ENCODE measurements at places on chromosomes 3 and 15.

- peak; percentile 94 for DNase-seq
Observed at GRCh38 chr3:130963878-130964277, 62.7 kb downstream of the ASTE1 start.

DNA sequence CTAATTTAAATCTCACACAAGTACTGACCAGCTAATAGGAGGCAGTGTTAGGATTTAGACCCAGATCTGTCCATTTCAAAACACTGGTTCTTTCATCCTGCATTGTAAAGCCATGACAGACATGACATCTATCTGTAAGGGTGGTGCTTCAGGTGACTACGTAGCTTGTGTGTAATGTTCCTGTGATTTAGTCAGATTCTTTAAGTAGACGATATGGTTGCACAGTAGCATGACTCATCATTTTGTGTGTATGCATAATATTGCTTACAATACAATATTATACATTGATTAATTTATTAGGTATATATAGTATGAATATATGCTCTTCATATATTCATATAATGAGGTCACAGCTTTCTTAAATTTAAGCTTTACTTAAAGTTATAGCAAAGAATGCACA, 628.5 kb downstream of the GRM7 start:
- DNase-seq, result no peak

DNA sequence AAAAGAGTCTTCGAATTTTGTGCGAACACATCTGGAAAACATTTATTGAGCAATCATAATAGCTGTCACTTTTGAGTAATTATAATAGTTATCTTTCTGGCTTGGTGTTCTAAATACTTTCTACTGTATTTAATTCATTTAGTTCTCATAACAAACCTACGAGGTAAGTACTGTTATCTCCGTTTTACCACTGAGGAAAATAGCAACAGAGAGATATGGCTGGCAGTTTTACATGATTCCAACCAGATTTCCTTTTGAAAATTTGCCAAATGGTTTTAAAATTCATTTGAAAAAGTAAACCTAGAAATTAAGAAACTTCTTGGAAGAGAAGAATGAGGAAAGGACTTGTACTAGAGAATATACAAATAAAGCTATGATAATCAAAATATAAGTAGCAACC, 37.3 kb upstream of the MGA start:
- no peak for DNase-seq

DNA sequence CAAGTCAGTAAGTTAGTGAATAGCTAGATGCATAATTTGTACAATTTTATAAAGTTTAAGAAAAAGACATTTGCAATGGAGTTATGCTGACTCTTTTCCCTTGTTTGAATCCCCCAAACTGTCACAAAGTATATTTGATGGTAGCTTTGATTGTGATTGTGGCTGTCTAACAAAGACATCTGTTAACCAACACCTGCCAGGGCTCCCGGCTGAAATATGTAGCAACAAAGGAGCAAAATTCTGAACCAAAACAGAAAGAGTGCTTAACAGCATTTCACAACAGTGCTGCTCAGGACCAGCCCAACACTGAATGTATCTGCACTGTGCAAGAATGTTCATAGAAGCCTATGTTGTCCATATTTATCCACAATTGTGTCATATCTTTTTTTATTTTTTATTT, 39.4 kb downstream of the LEO1 start:
- DNase-seq, result no peak

- peak; percentile 8 for DNase-seq
Observed at GRCh38 chr15:77819851-77820728, 187.4 kb upstream of the LINGO1 start.

GRCh38 chr15:40590667-40591050, 3.4 kb upstream of the KNL1 start:
- DNase-seq, result no peak

DNA sequence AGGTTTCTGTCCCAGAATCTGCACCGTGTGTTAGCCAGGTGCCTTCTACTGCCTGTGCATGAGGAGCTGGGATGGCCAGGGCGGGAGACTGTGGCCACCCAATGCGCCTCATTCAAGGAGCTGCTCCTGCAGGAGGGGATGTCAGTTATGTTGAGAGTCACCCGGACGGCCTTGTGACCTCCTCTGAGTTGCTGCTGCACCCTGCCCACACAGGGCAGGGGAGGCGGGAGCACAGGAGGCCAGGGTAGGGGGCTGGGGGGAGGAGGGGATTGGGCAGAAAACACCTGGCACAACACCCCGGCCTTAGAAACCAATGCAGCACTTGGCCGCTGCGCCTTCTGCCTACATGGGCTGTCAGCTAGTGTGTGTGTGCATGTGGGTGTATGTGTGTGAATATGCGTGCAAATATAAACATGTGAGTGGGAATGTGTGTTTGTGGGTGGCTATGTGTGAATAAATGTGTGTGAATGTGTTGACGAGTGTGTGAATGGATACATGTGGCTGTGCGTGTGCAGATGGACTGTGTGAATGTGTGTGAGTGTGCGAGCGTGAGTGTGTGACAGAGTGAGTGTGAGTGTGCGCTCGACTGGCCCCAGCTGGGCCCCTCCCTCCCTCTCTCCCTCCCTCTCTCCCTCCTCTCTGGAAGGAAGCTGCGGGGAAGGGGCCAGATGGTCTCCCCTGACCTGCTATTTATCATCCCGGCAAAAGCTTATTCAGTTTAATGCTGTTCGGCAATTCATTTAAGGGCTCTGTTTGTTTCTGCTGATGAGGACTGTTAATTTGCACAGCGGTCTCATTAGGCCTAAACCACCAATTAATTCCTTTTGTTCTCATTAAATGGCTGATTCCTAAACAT, 106.9 kb downstream of the TLE3 start:
- no peak for DNase-seq

DNA sequence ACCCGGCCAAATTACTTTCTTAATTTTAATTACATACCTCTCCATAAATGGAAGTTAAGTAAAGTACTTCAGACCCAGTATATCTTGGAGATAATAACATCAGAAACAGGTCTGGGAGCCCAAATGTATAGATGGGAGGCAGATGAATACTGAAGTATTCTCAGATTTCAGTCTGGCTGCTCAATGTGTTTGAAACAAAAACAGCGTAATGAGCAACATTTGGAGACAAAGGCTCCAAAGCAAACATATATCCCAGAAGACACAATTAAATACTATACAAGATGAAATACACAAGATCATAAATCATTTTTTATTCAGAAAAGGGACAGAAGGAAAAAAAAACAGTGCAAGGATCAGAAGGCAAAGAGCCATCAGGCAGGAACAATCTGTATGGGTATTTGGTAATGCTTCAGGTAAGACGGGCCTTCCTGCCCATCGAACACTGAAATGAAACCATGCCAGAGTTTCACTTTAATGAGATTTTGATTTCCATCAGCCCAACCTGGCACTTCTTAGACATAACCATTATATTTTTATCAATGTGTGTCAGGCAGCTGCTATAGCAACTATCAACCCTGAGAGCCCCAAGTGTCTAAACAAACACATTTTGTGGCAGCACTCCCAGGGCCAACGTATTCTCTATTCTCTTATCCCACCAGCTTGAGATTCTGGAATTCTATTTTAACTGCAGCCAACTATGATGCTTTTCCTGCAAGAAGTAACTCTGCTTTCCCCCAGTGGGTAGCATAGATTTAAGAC, 210.8 kb downstream of the STT3B start:
- DNase-seq, result no peak

DNA sequence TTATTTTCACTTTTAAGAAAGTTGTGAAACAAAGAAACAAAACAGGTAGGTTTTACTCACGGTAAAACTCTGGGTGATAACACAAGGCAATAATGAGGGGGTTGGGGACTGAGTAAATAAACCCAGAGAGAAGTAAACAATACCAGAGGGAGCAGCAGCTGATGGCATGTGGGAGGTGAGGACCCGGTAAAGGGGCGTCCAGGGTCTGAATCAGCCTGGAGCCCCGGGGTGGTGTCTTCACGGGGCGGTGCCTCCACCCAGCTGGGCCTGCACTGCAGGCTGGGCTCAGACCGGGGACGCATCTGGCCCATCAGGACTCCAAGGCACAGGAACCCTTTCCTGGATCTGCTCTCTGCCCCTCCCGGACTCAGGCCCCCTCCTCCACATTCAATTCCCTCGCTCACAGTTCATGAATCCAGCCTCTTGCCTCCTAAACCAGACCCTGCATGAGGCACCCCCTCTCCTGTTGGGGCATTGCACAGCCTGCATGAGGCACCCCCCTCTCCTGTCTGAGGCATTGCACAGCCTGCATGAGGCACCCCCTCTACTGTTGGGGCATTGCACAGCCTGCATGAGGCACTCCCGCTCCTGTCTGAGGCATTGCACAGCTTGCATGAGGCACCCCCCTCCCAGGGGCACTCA, 73.9 kb upstream of the MFGE8 start:
- DNase-seq, result no peak

GRCh38 chr3:152623286-152623911, 211.5 kb upstream of the P2RY1 start:
- no peak for DNase-seq

- DNase-seq, result peak; percentile 55
Observed at GRCh38 chr3:111237946-111238345, 166.3 kb downstream of the NECTIN3 start.

- no peak for DNase-seq
Observed at GRCh38 chr3:181358060-181358459, 353.7 kb upstream of the SOX2 start.

GRCh38 chr15:81301815-81302399, 22.0 kb downstream of the STARD5 start:
- no peak for DNase-seq

- peak; percentile 34 for DNase-seq
Observed at GRCh38 chr15:42549032-42549491, 424 bp downstream of the HAUS2 start.

DNA sequence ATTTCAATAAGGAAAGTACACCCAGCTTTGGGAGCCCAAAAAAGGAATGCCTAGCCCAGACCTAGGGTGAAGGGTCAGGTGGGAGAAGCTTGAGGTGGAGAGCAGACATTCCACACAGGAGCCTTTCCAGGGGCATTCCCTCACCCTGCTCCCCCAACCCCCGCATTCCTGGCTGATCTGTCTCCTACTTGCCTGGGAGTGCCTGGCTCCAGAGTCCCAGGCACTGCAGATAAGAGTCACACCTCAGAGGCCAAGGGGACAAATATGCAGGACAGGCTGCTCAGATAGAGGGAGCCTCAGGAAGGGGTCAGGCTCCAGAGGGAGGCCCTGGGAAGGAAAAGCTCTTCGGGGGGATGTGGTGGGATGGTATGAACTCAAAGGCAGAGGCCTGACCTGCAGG, 20.8 kb upstream of the HCN4 start:
- no peak for DNase-seq

GRCh38 chr15:90883976-90884718, at the start of gene FES:
FES (plus strand) TSS chr15:90884504; CDS start chr15:90885046, 542 bp downstream.
- peak; percentile 63 for DNase-seq

DNA sequence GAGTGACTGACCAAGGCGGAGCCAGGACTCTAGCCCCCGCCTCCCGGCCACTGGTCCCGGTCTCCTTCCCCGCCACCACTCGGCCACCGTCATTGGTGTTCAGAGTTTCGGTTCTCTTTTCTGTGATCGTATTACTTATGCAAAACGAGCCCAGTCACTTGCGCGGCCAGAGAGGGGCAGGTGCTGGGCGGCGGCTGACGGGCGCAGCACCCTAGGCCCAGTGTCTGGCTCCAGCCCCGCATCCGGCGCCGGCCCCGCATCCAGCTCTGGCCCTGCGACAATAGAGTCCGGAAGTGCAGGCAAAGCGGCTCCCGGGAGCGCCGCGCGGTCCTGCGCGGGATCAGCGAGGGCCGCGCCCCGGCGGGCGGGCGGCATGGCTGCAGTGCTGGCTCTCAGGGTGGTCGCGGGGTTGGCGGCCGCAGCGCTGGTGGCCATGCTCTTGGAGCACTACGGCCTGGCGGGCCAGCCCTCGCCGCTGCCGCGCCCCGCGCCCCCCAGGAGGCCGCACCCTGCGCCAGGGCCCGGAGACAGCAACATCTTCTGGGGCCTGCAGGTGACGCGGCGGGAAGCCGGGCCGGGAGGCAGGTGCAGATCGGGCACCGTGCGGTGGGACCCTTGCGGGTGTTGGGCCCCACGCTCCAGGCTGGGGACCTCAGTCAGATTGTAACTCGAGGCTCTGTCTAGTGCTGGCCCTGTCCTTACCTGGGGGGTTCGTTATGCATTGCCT, at the start of gene TMEM62:
Gene TMEM62, plus strand, starts transcription at position 157 of the 727 bp plus-strand sequence. Its CDS starts 217 bp downstream, at position 374.
- DNase-seq, result peak; percentile 57

GRCh38 chr3:183880121-183880520, 4.6 kb downstream of the PARL start:
- DNase-seq, result no peak

DNA sequence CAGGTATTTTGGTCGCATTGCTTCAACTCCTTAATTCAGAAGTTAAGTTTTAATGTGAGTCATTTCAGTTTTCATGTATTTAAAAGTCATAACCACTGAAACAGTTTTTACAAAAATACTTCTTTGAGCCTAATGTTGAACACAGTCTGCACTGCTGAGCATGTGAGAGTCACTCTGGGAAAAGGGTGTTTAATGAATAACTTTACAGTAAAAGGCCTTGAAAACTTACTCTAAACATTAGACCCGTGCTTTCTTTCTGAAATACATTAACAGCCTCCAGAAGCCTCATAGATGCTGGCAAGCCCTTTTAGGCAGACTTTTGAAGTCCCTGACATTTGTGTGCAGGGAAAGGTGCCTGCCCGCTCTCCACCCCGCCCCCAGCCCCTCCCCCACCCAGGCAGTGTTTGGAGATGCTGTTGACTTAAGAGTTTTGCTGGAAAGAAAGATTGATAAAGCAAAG, 68.9 kb upstream of the NR2F2 start:
- no peak for DNase-seq

DNA sequence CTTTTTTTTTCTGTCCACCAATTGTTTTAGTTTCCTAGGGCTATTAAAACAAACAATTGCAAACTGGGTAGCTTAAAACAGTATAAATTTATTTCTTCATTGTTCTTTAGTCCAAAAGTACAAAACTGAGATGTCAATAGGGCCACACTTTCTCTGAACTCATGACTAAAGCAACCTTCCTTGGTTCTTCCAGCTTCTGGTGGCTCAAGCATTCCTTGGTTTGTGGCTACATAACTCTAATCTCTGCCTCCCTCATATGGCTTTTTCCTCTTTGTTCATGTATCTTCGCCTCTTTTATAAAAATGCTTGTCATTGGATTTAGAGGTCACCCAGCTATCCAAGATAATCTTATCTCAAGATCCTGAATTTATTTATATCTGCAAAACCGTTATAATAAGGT, 914.5 kb upstream of the EPHA6 start:
- DNase-seq, result no peak
